ENCODE measurements at places on chromosomes 3 and 15. TPM values are rescaled to one million over a fixed set of nuclear protein-coding genes. Genes with fewer than 3 reads are reported as not detected.

Gene MYRIP
- 0.07 TPM for total RNA-seq

Gene DUOXA2
- total RNA-seq: not detected

DNA sequence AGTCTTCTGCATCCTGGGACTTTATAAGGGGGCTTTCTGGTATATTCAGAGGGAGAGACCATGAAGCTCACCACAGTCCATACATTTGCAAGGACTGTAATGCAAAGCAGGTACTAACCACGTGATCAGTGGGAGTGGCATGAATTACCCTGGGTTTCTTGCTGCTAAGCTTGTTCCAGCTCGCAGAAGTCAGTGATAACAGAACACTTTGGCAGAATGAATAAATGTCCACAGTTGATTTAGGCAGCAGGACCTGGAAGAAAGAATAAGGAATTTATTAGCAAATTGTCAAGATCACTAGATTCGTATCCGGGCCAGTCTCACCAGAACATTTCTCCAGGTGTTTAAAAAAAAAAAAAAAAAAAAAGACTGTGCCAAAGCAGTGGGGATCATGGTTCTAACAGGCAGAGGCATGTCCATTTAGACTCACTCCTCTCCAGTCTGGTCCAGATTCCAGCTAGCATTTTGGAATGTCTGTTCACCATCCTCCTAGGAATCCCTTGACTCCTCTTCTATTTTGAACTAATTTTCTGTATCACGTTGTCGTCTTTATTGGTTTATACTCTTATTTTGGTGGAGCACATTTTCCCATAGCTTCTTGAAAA lies 24.5 kb downstream of the HHLA2 start:
- DNase-seq: no peak

DNA sequence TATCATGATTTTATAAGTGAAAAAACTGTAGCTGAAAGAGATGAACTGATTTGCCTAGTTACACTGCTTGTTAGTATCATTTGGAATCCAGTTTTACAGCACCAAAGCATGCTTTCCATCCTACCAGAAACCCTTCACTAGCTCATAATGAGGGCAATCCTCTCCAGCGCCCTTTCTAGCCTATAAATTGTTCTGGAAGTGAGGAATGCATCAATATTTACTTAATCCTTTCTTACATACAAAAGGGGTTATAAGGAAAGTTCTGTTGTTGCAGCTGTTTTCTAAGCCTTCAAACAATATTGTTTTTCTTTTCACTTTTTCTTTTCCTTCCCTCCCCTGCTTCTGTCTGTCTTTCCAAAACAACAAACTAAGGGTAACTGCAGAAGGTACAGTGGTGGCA lies 11.0 kb upstream of the PCCB start:
- DNase-seq: no peak

DNA sequence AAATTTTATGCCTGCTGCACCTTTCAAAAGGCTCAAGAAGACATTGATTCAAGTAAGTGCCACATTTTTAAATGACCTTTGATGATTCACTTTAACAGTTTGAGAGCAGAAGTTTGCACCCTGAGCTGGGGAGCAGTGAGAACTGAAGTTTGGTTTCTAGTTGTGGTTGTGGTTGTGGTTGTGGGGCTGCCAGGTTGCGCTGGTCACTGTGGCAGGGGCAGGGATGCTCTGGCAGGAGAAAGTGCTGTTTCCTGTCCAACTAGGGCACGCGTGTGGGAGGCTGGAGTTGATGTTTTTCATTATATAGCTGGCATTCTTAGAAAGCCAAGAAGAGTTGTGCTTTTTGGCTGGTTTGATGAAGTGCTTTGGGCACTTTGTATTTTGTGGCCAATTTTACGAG lies 339.7 kb upstream of the NR2F2 start:
- peak; percentile 27 for DNase-seq

- no peak for DNase-seq
Observed at GRCh38 chr3:24915639-24916038, 421.0 kb upstream of the THRB start.

DNA sequence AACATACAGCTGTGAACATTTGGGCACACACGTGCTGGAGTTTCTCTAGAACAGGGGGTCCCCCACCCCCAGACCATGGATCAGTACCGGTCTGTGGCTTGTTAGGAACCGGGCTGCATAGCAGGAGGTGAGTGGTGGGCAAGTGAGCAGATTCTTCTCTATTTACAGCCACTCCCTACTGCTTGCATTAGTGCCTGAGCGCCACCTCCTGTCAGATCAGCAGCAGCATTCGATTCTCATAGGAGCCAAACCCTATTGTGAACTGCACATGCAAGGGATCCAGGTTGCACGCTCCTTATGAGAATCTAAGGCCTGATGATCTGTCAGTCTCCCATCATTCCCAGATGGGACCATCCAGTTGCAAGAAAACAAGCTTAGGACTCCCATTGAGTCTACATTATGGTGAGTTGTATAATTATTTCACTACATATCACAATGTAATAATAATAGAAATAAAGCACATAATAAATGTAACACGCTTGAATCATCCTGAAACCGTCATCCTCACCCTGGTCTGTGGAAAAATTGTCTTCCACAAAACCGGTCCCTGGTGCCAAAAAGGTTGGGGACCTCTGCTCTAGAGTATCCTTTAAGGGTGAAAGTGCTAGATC lies 25.8 kb downstream of the CHRM5 start:
- DNase-seq: peak; percentile 18

- DNase-seq: peak; percentile 99
Observed at GRCh38 chr3:29335438-29335837, 54.6 kb downstream of the RBMS3 start.

- DNase-seq: no peak
Observed at GRCh38 chr15:77732514-77733335, 100.0 kb upstream of the LINGO1 start.

DNA sequence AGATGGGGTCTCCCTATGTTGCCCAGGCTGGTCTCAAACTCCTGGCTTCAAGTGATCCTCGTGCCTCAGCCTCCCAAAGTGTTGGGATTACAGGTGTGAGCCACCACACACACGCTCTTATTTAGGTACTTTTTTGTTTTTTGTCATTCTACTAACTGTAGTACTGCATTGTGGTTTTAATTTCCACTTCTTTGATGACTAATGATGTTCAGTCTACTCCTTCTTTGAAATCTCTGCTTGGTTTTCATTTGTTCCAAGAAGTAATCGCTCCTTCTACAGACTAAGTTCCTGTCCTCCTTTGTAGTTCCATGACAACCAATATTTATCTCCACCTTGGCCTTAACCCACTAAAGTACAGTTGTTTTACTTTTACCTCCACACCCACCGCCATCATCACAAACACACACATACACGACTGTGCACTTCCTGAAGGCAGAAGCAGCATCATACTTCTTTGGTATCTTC lies 529 bp upstream of the DLEC1 start:
- no peak for DNase-seq

- peak; percentile 53 for DNase-seq
Observed at GRCh38 chr3:112582244-112582874, 20.5 kb downstream of the SLC35A5 start.

GRCh38 chr3:11998092-11998491 lies 6.1 kb upstream of the SYN2 start:
- DNase-seq: no peak

DNA sequence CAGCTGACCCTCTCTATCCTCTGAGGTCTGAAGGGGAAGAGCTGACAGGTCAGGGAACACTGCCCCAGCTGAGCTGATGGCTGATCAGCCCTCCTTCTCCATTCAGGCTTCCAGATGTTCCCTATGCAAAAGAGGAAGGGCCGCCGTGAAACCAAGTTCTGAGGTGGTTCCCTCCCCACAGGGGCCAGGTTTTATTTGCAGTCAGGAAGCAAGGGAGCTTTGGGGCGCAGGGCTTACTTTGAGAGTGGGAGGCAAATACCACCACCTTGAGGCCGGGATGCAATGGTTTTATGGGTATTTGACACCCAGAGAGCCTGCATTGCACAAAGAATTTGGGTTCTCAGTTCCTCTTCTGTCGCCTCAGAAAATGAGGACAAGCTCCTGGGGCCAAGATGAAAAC lies 186.9 kb downstream of the ARRDC4 start:
- no peak for DNase-seq

GRCh38 chr3:38843898-38844297 lies 27.9 kb upstream of the SCN10A start:
- peak; percentile 24 for DNase-seq

Data from astrocyte (in vitro differentiated cells and primary cell).